Activated CD4-positive, alpha-beta memory T cell treated with anti-CD3 and anti-CD28 coated beads, Interleukin-2, amount 10 ng/mL, durations not matched to agents 7 days and 5 days (primary cell): ENCODE measurements at places on chromosomes 5 and 9. TPM values are rescaled to one million over a fixed set of nuclear protein-coding genes. Genes with fewer than 3 reads are reported as not detected.

RNF183 gene
- 0.40 TPM for total RNA-seq

TLE1 gene
- 0.53 TPM for total RNA-seq

ACOT12 gene
- not detected for total RNA-seq

C7 gene
- total RNA-seq: not detected

STX17 gene
- total RNA-seq: 35.8 TPM

CDO1 gene
- 0.28 TPM for total RNA-seq

CYSRT1 gene
- total RNA-seq: 0.93 TPM

IL9 gene
- not detected for total RNA-seq

PCDHGA8 gene
- not detected for total RNA-seq

TTC33 gene
- total RNA-seq: 19.9 TPM

CAMLG gene
- total RNA-seq: 31.0 TPM

BRINP1 gene
- total RNA-seq: not detected

IFNA2 gene
- not detected for total RNA-seq

CKS2 gene
- 175 TPM for total RNA-seq

ALDOB gene
- total RNA-seq: not detected

OR4F3 gene
- total RNA-seq: not detected

PDE6A gene
- total RNA-seq: not detected

GABBR2 gene
- not detected for total RNA-seq
